ENCODE measurements at places on chromosomes 1 and 21. TPM values are rescaled to one million over a fixed set of nuclear protein-coding genes. Genes with fewer than 3 reads are reported as not detected.

GREM2 gene
- total RNA-seq = 0.26 TPM

FCER1G gene
- total RNA-seq = 75.4 TPM

DNA sequence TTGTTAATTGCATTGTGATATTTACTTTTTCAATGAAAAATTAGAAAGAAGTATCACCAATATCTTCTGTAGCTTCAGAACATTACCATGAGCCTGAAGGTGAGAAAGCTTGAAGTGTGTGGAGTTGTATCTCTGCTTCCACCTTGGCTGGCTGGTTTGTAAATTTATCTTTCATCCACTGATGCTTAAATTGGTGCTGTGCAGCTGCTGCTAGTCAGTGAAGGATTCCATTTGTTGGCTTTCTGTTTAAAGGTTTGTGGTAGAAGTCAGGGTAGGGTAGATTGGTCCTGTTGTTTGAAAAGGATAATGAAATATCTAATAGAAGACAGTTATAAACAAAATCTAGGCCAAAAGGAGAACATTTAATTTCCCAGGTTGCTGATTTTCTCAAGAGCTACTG, 105.7 kb downstream of the C1orf21 start:
- H3K27me3 ChIP-seq = no peaks in the 10 kb centered on the region
- no peak overlapping the region for H3K4me3 ChIP-seq
- DNase-seq = no peak
- peak overlapping the region; percentile 68 for H3K27ac ChIP-seq

OR2L13 gene
- not detected for total RNA-seq

- peak overlapping the region; percentile 96 for H3K27ac ChIP-seq
- no peaks in the 10 kb centered on the region for H3K36me3 ChIP-seq
- H3K4me3 ChIP-seq = peak overlapping the region; percentile 70
- peaks cover 63% of the 10 kb centered on the region for H3K4me1 ChIP-seq
- peak; percentile 91 for DNase-seq
- no peaks in the 10 kb centered on the region for H3K27me3 ChIP-seq
These were observed 8.0 kb upstream of the TNFRSF14 start for GRCh38 chr1:2548068-2548589.

DNA sequence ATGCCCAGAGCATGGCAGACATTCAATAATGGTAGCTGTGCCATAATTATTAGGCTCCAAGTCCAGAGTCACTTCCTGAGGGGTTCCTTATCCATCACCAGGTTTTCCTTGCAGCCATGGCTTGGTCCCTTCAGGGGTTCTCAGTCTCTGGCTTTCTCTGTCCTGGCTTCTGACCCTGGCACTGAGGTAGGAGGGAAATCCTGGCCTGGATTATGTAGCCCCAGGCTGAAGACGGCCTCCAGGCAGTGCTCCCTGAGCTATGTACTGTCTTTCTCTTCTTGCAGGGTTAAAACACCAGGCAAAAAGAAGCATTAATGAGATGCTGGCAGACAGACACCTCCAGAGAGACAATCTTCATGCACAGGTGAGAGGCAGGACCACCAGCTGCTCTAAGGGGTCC, 9.5 kb upstream of the PADI3 start:
- H3K27ac ChIP-seq = no peak overlapping the region
- no peaks in the 10 kb centered on the region for H3K4me1 ChIP-seq
- no peaks in the 10 kb centered on the region for H3K36me3 ChIP-seq
- H3K4me3 ChIP-seq = no peak overlapping the region

DNA sequence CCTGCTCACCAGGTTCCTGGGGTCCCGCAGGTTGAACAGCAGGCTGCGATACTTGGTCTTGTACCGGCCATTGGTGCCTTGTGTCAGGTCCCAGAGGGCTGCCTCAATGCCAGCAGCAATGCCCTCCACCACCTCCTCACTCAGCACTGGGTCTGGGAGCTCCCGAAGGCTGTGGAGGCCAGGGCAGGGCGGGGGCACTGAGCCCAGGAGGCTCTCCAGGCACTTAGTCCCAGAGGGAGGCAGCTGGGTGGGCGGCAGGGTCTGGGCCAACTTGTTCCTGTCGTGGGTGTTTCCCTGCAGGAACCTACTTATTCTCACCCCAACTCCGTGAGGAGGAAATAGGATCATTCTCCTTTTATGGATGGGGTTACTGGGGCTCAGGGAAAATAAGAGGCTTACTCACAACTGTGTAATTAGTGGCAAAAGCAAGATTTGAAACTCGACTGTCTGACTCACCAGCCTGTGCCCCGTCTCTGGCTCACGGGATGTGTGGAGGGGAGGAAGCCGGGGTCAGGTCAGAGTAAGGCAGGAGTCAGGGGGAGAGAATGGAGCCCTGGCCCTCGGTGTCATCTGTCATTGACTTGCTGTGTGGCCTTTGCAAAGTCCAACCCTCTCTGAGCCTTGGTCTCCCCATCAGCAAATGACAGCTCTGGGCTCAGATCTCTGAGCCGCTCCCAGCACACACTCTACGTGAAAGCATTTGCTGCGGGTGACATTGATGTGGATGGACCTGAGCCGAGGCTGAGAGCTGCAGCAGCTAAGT, 17.2 kb downstream of the SPOCD1 start:
- H3K4me3 ChIP-seq = peak overlapping the region; percentile 14
- no peaks in the 10 kb centered on the region for H3K36me3 ChIP-seq
- H3K4me1 ChIP-seq = peaks cover 5% of the 10 kb centered on the region
- DNase-seq = peak; percentile 64

- H3K27ac ChIP-seq = peak overlapping the region; percentile 91
- peak overlapping the region; percentile 75 for H3K4me3 ChIP-seq
- H3K27me3 ChIP-seq = no peaks in the 10 kb centered on the region
- H3K4me1 ChIP-seq = peaks cover 16% of the 10 kb centered on the region
These were observed 642 bp downstream of the SLC30A7 start for GRCh38 chr1:100896481-100896982.

LPAR3 gene
- 4.3 TPM for total RNA-seq

RNU1-2 gene
- 4,080 TPM for total RNA-seq

TMEM63A gene
- total RNA-seq = 244 TPM

- no peak overlapping the region for H3K4me3 ChIP-seq
- no peak overlapping the region for H3K27ac ChIP-seq
- no peaks in the 10 kb centered on the region for H3K36me3 ChIP-seq
- H3K4me1 ChIP-seq = no peaks in the 10 kb centered on the region
These were observed 437.0 kb downstream of the PTPRC start for GRCh38 chr1:199075792-199076191.

DNA sequence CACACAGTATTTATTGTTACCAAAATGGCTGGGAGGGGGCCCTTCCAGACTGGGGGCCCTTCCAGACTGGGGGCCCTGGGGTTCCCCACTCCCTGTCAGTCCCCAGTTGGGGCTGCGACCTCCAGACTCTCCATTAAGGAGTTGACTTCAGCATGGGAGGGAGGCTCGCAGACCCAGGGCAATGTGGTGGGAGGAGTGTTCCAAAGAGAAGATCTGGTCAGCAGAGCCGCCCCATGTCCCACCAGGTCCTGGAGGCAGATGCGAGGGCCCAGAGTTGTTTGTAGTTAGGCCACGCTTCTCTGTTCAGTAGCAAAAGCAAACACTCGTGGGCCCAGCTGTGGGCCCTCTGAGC, 285.5 kb downstream of the LRRC40 start:
- H3K27me3 ChIP-seq = no peaks in the 10 kb centered on the region
- H3K27ac ChIP-seq = no peak overlapping the region

DNA sequence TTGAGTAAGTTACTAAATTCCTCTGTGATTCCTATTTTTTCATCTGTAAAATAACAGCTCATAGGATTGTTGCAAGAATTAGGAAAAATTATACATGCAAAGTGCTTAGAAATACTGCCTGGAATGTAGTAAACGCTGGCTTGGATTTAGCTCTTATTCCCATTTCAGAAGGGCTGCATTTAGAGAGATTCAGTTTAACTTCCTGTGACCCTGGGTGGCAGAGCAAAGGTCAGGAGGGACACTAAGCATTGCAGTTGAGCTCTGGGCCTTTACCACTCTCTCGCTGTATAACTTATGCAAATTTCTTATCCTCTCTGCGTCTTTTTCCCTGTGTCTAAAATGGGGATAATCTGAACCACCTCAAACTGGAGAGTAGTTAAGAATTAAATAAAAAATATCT, 241.0 kb upstream of the POU3F1 start:
- H3K36me3 ChIP-seq = no peaks in the 10 kb centered on the region
- no peak overlapping the region for H3K27ac ChIP-seq
- H3K27me3 ChIP-seq = no peaks in the 10 kb centered on the region
- H3K4me3 ChIP-seq = no peak overlapping the region

GRCh38 chr1:56132520-56132919, 446.8 kb downstream of the PLPP3 start:
- no peaks in the 10 kb centered on the region for H3K27me3 ChIP-seq
- H3K4me1 ChIP-seq = peaks cover 10% of the 10 kb centered on the region
- no peaks in the 10 kb centered on the region for H3K36me3 ChIP-seq
- DNase-seq = no peak

DNA sequence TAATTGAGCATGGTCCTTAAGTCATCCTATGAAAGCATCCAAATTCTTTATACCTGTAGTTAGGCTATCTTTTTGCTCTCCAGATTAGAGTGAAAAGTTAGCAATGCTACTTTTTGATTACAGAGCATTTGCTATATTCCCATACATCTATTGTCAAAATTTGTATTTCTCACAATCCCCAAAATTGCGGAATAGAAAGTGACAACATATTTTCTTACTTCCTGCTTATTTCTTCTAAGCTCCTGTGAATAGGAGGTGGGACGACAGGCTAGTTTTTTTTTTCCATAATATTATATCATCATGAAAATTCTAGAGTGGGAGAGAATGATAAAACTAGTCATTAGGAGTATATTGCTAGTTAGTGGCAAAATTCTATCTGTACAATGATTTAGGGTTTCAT, 264.0 kb upstream of the DPYD start:
- no peaks in the 10 kb centered on the region for H3K36me3 ChIP-seq
- H3K4me1 ChIP-seq = no peaks in the 10 kb centered on the region
- no peak overlapping the region for H3K27ac ChIP-seq
- DNase-seq = no peak
- H3K27me3 ChIP-seq = no peaks in the 10 kb centered on the region

PLOD1 gene
- total RNA-seq = 99.0 TPM

DNA sequence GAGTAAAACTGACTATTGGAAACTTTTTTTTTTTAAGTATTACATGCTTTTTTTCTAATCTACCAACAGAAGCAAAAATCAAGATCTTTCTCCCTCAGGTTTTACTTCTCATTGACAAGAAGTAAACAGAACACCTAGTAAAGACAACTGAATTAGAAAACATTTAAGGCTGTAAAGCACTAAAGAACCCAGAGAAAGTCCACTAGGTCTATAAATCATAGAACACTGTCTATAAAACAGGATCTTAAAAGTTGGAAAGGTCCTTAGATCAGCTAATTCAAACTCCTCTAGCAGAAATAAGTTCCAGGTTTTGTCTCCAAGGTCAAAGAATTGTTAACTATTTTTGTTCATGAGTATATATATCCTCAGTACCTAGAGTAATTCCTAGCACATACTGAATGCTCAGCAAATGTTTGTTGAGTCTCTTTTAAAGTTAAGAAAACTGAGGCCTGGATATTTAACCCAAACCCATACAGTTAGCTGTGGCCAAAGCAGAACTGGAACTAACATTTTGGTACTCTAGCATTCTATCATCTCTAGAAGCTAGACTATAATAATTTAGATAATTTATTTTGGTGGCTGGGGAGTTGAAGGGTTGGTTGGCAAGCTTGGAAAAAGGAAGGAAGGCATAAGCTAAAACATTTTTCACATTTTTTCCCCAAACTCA, 3.0 kb downstream of the EPS15 start:
- no peaks in the 10 kb centered on the region for H3K36me3 ChIP-seq
- no peak for DNase-seq
- H3K4me1 ChIP-seq = peaks cover 47% of the 10 kb centered on the region
- H3K27ac ChIP-seq = peak overlapping the region; percentile 92
- H3K4me3 ChIP-seq = no peak overlapping the region
- no peaks in the 10 kb centered on the region for H3K27me3 ChIP-seq

- no peaks in the 10 kb centered on the region for H3K27me3 ChIP-seq
- no peak for DNase-seq
These were observed 240.9 kb downstream of the KIF26B start for GRCh38 chr1:245395680-245396079.

DNA sequence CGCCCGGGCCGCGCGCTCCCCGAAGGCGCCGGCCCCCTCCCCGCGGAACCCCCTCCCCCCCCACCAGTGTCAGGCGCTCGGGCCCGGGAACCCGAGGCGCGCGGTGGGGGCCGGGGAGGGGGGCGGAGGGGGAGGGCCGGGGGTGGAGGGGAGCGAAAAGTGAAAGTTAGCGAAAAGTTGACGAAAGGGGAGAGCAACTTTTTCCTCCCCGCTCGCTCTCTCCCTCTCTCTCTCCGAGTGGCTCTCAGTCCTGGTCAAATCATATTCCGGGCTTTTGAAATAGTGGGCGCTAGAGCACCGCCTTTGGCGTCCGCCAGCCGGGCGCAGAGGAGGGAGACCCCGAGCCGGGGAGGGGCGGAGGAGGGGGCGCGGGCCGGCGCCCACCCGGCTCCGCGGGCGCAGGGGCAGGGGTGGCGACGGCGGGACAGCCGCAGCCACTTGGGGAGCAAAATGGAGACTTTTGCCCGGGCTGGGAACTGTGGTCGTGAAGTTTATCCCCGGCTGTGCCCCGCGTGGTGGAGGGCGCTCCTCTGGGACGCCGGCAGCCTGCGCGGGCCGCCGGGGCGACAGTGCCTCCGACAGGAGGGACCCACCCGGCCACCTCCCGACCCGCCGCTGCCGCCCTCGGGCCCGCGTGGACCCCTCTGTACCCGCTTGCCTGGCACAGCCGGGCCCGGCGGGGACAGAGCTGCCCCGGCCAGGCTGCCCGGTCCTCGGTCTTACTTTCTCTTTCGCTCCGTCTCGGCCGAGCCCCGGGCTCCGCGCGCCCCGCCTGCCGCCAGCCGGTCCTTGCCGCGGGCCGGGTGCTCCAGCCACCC, 697 bp downstream of the PRDM16 start:
- peak; percentile 52 for DNase-seq
- peaks cover 32% of the 10 kb centered on the region for H3K4me1 ChIP-seq
- peak overlapping the region; percentile 90 for H3K27ac ChIP-seq
- H3K4me3 ChIP-seq = peak overlapping the region; percentile 77
- H3K36me3 ChIP-seq = no peaks in the 10 kb centered on the region
- peaks cover 32% of the 10 kb centered on the region for H3K27me3 ChIP-seq

DNA sequence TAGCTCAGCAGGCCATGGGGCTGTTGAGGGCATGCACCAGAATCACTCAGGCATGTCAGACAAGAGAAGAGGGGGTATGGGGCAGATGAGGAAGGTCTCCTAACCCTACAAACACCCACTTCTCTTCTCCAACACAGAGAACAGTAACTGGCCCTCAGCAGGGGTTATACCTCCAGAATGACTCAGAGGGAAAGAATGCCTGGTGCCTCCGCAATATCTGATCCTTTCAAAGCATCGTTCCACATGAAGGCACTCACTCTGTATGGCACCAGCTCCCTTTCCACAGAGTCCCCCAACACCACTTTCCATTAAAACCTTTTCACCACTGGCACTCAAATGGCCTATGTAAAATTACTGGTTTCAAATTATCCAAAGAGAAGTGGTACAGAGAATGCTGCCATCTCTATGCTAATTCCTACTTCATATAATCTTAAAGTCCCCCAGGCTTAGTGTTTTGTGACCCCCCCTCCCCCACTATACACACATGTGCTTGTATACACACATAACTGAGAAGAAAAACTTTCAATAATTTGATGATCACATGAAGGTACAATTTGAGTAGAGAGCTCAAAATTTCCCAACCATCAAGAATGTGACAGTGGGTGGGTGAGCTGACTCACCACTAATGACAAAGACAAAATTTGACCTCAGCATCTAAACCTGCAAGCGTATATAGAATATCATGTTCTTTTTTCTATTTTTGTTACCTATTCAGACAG, 91.5 kb downstream of the SIPA1L2 start:
- DNase-seq = no peak
- H3K4me1 ChIP-seq = peaks cover 12% of the 10 kb centered on the region
- no peaks in the 10 kb centered on the region for H3K27me3 ChIP-seq
- no peaks in the 10 kb centered on the region for H3K36me3 ChIP-seq
- H3K27ac ChIP-seq = peak overlapping the region; percentile 11

GRCh38 chr1:178727014-178727895, 2.2 kb downstream of the RALGPS2 start:
- no peaks in the 10 kb centered on the region for H3K4me1 ChIP-seq
- H3K4me3 ChIP-seq = no peak overlapping the region
- DNase-seq = no peak
- no peaks in the 10 kb centered on the region for H3K27me3 ChIP-seq
- no peaks in the 10 kb centered on the region for H3K36me3 ChIP-seq
- no peak overlapping the region for H3K27ac ChIP-seq

Measured in upper lobe of left lung (tissue), 6 donors.